ENCODE measurements at places on chromosomes 1 and 21. TPM values are rescaled to one million over a fixed set of nuclear protein-coding genes. Genes with fewer than 3 reads are reported as not detected.

GRCh38 chr21:14613486-14614224 lies 67.5 kb upstream of the SAMSN1 start:
- H3K27me3 ChIP-seq: no peaks in the 10 kb centered on the region
- H3K4me1 ChIP-seq: no peaks in the 10 kb centered on the region
- H3K4me3 ChIP-seq: no peak overlapping the region
- no peak for DNase-seq
- H3K27ac ChIP-seq: no peak overlapping the region

DNA sequence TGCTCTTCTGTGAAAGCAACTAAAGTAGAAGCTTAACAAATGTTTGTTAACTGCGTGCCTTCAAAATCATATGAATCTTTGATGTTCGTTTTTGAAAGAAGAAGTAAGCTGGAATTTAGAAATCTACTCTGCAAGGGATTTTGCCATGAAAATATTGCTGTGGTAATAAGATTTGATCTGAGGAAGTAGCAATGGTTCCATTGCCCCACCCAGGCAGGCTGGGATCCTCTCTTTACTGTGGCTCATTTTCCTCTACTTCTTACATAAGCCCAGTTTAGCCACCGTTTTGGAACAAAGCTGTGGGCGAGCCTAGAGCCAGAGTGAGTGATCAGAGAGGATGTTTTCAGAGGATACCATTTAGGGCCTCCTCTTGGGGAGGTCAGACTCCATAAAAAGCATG lies 20.3 kb upstream of the PTGFRN start:
- H3K27ac ChIP-seq: no peak overlapping the region
- H3K27me3 ChIP-seq: no peaks in the 10 kb centered on the region
- H3K4me3 ChIP-seq: no peak overlapping the region
- no peaks in the 10 kb centered on the region for H3K4me1 ChIP-seq
- H3K36me3 ChIP-seq: no peaks in the 10 kb centered on the region

GRCh38 chr1:6384962-6385361 lies 8.6 kb downstream of the ACOT7 start:
- no peaks in the 10 kb centered on the region for H3K36me3 ChIP-seq
- H3K27me3 ChIP-seq: no peaks in the 10 kb centered on the region
- no peak for DNase-seq
- no peak overlapping the region for H3K27ac ChIP-seq
- no peaks in the 10 kb centered on the region for H3K4me1 ChIP-seq

DNA sequence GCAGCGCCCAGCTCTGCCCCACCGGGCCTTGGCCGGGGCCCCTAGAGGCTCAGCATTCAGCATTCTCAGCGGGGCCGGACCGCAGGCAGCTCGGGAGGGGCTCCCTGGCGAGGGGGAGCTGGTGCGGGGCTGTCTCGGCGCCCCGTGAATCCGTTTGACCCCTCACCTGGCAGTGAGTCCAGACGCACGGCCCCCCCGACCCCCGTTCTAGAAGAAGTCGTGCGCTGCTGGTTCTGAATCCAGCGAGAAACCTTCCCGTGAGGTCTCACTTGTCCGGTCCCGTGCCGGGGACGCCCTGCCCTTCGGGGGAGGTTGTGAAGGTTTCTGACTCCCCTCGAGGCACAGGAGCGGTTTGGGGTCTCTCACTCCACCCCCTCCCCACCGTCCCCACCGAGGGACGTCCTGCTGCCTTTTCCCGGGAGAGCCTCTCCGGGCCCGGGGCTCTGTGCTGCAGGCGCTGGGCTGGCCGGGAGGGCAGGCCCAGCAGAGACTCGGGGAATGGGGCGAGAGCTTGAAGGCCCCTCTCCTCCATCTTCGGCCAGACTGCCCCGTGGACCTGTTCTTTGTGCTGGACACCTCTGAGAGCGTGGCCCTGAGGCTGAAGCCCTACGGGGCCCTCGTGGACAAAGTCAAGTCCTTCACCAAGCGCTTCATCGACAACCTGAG lies 655 bp downstream of the COL6A1 start:
- H3K27me3 ChIP-seq: no peaks in the 10 kb centered on the region
- no peak for DNase-seq
- no peaks in the 10 kb centered on the region for H3K36me3 ChIP-seq
- H3K4me1 ChIP-seq: peaks cover 33% of the 10 kb centered on the region

DNA sequence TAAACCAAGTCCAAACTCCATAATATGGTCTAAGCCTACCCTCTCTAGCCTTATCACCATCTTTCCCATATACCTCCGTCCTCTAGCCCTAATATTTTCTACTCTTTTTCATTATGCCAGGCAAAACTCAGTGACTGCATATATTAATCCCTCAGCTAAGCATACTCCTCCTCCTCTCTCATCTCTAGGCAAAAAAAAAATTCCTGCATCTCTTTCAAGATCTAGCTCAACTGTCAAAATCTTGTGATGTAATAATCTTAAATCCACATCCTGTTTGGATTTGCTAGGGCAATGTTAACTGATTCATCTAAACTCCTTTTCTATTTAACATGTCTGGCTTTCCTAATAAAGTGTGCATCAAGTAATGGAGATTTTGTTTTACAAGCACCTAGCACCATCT lies 20.4 kb downstream of the PRPF38A start:
- H3K4me3 ChIP-seq: no peak overlapping the region
- DNase-seq: no peak
- H3K4me1 ChIP-seq: peaks cover 20% of the 10 kb centered on the region
- H3K27me3 ChIP-seq: no peaks in the 10 kb centered on the region
- H3K27ac ChIP-seq: peak overlapping the region; percentile 69

DNA sequence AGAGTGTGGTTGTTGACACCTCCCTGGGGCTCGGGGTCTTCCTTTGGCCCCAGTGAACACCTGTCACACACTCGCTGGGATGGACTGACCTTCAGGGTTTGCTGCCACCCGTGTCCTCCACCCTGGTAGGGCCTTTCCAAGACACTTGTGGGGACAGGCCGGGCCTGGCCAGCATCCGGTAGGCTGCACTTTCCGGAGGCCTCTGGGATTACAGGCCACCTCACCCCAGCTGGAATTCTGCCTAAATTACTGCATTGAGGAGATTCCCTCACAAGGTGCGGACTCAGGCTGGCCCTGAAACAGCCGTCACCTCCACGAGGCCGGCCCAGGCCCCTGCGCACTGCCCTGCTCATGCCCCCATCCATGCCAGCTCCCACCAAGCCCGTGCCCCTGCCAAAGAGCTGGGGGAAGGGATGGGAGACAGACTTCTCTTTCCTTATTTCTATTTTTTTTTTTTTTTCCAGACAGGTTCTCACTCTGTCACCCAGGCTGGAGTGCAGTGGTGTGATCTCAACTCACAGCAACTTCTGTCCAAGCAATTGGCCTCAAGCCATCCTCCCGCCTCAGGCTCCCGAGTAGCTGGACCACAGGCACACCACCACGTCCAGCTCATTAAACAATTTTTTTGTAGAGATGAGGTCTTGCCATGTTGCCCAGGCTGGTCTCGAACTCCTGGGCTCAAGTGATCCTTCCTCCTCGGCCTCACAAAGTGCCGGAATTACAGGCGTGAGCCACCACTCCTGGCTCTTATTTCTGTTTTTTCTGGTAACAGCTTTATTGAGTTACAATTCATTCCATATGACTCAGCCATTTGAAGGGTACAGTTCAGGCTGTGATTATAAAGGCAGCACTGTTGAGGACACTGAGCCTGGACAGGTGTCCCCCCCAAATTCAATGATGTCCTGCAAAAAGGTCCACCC lies 11.3 kb downstream of the CSTB start:
- no peak overlapping the region for H3K4me3 ChIP-seq
- no peaks in the 10 kb centered on the region for H3K4me1 ChIP-seq
- peaks cover 7% of the 10 kb centered on the region for H3K27me3 ChIP-seq
- no peaks in the 10 kb centered on the region for H3K36me3 ChIP-seq
- no peak overlapping the region for H3K27ac ChIP-seq
- DNase-seq: no peak

DNA sequence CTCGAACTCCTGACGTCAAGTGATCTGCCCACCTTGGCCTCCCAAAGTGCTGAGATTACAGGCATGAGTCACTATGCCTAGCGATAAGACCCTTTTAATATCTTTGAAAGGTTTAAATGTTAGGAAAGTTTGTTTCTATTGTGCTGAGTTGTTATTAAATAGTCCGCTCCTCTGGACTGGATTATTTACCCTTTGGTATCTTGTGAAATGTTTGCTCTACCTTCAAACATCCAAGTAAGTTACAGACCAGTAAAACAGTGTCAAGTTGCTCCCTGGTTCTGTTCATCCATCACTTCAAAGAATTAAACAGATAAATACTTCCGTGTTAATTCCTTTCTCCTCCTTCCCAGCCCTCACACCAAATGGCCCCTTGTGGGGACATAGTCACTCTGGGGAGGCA lies 44.8 kb downstream of the CASQ2 start:
- DNase-seq: no peak
- no peaks in the 10 kb centered on the region for H3K36me3 ChIP-seq
- H3K27me3 ChIP-seq: peaks cover 11% of the 10 kb centered on the region
- H3K27ac ChIP-seq: no peak overlapping the region
- no peaks in the 10 kb centered on the region for H3K4me1 ChIP-seq

GRCh38 chr1:87269921-87270320 lies 58.8 kb upstream of the LMO4 start:
- no peak overlapping the region for H3K27ac ChIP-seq
- no peaks in the 10 kb centered on the region for H3K36me3 ChIP-seq

DNA sequence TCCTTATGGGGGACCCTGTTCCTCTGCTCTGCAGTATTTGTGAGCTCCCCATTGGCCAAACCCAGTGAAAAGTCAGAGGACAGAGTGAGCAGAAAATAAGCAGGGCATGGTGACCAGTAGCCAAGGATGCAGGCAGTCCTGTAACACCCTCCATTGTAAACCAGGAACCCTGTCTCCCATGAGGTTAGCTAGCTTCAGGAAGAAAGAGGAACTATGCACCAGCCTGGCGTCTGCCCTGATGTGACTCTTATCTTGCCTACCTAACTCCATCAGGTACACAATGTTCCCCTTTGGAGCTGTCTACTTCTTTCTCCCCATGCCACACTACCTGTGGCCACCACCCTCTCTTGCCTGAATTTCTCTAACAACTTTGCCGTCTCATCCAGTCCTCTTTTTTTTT lies 119.2 kb downstream of the LRIG2 start:
- H3K27ac ChIP-seq: no peak overlapping the region
- H3K27me3 ChIP-seq: no peaks in the 10 kb centered on the region

GRCh38 chr1:155776414-155776813 lies 80.6 kb downstream of the GON4L start:
- H3K4me1 ChIP-seq: no peaks in the 10 kb centered on the region
- H3K27ac ChIP-seq: no peak overlapping the region
- peaks cover 4% of the 10 kb centered on the region for H3K36me3 ChIP-seq
- H3K27me3 ChIP-seq: no peaks in the 10 kb centered on the region
- no peak for DNase-seq
- H3K4me3 ChIP-seq: no peak overlapping the region

CCDC27 gene
- total RNA-seq: not detected

RGS4 gene
- not detected for total RNA-seq

SELL gene
- 336 TPM for total RNA-seq

TACSTD2 gene
- not detected for total RNA-seq

ALX3 gene
- total RNA-seq: not detected

RXRG gene
- not detected for total RNA-seq

All from T-cell (primary cell).